ENCODE measurements at places on chromosomes 6 and 20.

GRCh38 chr20:45816951-45817350, 4.5 kb downstream of the UBE2C start:
- DNase-seq = no peak

- peak; percentile 35 for DNase-seq
Measured at GRCh38 chr20:44247586-44248409, 690 bp downstream of the GDAP1L1 start.

DNA sequence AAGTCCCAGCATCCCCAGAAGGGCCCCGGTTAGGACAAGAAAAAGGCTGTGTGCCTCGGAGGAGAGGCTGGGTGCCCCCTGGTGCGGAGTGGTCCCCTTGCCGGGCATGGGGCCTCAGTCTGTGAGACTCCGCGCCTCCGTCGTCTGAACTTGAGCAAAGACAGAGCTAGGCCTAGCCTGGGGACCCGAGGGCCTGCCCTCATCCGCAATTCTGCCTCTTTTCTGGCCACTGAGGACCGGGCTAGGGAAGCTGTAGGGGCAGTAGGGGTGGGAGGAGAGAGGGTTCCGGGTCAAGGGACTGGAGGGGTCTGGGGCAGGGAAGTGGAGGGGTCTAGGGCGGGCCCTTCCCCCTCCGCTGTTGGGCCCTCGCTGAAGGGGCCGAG, 550 bp upstream of the HSPA12B start:
- DNase-seq = no peak

DNA sequence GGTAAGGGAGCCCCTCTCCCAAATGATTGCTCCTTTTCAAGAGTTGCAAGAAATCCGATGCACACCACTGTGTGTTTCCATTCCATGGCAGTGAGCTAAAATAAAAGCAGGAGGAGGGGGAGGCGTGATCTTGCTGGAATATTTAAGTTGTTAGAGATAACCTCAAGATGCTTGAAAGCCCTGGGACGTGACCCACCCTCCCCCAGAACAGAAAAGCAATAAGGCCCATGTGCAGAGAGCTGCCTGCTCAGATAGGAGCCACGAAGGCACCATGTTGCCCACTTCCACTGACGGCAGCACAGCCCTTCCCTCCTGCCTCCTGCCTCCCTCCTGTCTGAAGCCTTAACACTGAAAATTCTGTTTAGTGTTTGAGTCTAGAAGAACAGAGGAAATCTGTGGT, 432.6 kb upstream of the CDH4 start:
- DNase-seq = no peak

DNA sequence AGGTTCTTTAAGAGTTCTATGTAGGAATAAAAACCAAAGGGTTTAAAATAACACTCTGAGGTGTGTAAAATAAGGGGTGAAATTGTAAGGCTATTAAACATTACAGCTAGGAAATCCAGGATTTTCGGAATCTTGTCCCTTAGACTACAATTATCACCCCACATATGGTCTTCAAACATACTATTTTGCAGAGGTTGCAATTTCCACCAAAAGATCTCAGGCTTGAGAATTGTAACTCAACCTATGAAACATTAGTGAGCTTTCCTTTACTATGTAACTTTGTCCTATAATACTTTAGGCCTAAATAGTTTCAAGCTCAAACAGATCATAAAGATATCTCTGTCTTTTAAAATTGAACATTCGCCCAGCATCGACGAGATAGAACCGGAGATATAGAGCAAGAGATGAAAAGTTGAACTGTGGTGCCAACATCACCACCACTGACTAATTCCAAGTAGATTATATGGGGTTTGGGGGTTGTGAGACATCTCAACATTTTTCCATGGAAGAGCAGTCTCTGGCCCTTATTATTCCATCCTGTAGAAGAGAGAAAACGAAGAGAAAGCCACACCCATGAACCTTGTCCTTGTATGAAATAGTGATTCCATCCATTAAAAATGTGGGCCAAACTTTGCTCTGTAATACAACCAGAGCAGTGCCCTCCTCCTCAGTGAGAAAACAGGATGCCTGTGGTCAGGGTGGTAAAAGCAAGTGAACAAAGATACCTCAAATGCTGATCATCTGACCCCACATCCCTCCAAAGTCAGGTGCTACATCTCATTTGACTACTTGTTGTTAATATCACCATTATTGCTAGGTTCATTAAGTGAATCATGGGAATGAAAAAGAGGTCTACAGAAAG, 284.5 kb upstream of the GJE1 start:
- peak; percentile 38 for DNase-seq

GRCh38 chr6:56223995-56224394, 23.4 kb downstream of the COL21A1 start:
- no peak for DNase-seq

DNA sequence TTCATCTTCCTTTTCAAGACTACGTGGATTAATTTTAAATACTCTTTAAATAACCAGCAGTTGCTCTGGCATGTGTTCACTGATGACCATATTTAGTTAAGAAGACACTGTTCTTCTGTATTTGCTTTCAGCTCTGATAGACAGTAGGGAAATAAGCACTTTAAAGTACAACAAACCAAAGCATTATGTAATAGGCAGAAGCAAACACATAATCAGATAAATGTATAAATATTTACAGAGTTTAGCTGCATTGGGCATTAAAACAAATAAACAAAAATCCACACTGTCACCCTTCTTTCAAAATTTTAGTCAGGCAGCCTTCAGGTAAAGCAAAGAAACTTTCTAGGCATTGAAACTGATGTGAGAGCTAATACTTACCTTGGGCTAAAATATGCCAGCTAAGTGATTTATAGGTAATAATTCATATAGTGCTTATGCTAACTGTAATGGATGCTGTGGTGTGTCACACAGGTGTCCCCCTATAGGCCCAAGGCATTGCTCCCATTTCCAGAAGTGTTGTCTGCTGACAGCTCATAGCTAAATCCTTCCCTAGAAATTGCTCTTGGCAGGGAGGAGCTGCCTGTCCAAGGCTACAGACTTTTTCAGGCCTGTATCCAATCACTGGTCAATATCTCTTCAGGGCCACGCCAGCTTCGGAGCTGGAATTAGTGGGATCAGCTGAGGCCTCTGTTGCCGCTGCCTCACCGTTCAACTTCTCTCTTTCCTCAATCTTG, 111.5 kb upstream of the CITED2 start:
- DNase-seq = no peak

- no peak for DNase-seq
Measured at GRCh38 chr6:124753562-124754105, 208.6 kb upstream of the RNF217 start.

GRCh38 chr6:107187630-107188029, 72.3 kb upstream of the BEND3 start:
- DNase-seq = no peak

- no peak for DNase-seq
Measured at GRCh38 chr6:110534731-110535492, 58.5 kb upstream of the SLC22A16 start.

- DNase-seq = peak; percentile 96
Measured at GRCh38 chr6:42339991-42340401, 111.7 kb downstream of the TRERF1 start.

GRCh38 chr20:63244468-63244867, 8.8 kb downstream of the BIRC7 start:
- DNase-seq = no peak

DNA sequence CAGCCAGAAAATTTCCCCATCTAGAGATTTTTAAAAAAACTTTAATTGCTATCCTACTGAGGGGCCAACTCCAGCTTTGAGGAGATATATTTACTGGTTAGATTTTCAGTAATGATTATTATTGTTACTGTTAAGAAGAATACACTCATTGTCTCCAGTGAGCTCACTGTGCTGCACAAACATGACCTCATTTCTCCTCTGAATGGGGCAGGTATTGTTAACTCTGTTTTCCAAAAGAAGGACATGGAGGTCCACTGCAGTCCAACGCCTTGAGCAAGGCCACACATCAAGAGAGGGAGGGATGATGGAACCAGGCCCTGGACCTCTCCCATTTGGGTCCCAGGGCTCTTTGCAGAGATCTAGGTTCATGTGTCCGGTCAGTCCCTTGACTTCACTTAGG, 13.9 kb upstream of the SCUBE3 start:
- DNase-seq = no peak

- no peak for DNase-seq
Measured at GRCh38 chr6:164086076-164086887, 671.8 kb downstream of the QKI start.

DNA sequence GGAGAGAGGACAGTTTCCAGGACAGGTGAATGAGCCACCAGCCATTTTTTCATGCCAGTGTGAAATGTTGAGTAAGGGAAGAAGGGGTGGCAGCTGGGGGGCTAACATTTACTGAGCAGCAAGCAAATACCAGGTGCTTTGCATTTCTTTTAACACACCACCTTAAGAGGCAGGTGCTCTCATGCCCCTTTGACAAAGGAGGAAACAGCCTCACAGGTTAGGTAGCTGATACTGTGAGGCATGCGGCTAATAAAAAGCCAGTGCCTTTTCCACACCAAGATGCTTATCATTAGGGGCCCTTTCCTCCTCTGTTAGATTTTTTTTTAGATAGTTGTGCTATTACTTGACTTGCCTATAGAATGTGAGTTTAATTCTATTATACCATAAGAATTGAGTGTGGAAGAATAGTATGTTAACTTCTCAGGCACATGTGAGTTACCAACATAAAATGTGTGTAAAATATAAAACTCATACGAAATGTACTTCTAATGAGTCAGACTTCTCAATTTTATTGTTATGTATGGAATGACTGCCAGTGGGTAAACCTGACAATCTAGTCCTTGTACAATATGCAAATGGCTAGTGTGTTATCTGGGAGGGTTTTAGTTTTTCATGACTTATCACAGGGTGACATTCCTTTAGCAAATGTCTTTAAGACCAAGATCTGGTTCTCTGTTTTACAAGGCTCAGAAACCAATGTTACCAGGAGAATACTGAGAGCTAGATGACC, 260.0 kb downstream of the TMEM242 start:
- no peak for DNase-seq

GRCh38 chr6:143745166-143746133, 67.7 kb downstream of the PHACTR2 start:
- no peak for DNase-seq

DNA sequence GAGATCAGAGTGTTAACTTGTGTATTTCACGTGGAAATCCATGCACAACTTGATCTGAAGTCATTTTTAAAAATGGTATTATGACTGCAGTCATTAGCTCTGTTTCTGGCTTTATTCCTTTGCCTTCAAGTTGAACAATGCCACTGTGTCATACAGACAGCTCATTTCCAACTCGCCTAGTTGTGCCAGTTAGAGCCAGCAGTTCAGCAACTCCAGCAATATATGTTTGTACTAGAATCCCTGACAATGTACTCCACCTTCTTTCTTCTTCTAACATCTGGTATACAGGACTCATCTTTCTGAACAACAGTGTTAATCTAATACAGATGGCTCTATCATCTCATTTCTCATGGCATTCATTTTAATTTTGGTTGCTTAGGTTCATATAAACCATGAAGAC, 418.3 kb upstream of the POU3F2 start:
- no peak for DNase-seq

DNA sequence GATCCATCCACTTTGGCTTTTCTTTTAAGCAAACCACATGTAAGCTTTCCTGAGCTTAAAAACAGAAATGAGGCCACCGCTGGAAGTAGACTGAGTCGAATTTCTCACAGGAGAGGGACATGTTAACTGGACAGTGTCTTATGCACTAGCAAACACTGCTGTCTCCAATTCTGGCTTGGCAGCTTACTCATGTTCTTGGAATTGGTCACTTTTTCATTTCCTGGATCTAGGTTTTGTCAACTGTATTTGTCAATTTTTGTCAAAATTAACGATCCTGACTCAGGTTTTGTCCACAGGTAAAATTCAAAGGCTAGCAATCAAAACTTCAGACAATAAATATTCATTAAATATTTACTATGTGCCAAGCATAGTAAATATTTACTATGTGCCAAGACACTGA, 601.5 kb downstream of the RNF144B start:
- DNase-seq = no peak

- DNase-seq = no peak
Measured at GRCh38 chr6:137876547-137876946, 9.5 kb downstream of the TNFAIP3 start.

GRCh38 chr20:63280929-63281545, 8.4 kb downstream of the ARFGAP1 start:
- no peak for DNase-seq

- DNase-seq = no peak
Measured at GRCh38 chr6:6474170-6474920, 114.2 kb upstream of the LY86 start.

DNA sequence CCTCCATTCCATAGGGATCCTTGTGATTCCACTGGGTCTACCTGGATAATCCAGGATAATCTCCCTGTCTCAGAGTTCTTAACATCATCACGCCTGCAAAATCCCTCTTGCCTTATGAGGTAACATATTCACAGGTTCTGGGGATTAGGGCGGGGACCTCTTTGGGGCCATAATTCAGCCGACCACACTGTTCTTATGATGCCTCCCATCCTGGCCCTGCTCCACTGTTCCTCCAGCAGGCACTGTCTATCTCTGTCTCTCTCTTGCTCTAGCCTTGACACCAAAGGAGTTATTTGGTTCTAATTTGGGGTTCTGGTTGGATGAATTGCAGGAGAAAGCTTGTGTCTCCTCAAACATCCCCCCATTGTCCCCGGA, 168.1 kb downstream of the NFATC2 start:
- DNase-seq = no peak

DNA sequence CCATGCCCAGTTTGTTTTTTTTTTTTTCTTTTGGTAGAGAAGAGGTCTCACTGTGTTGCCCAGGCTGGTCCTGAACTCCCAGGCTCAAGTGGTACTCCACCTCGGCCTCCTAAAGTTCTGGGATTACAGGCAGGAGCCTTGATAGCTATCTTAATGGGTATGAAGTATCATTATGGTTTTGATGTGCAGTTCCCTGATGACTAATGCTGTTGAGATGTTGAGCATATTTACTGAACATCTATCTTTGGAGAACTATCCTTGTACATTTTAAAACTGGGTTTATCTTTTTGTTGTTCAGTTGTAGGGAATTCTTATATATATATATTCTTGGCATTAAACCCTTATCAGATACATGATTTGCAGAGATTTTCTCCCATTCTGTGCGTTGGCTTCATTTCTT, 21.4 kb upstream of the MYL9 start:
- peak; percentile 54 for DNase-seq

GRCh38 chr20:24095756-24096155, 107.2 kb upstream of the GGTLC1 start:
- DNase-seq = no peak

DNA sequence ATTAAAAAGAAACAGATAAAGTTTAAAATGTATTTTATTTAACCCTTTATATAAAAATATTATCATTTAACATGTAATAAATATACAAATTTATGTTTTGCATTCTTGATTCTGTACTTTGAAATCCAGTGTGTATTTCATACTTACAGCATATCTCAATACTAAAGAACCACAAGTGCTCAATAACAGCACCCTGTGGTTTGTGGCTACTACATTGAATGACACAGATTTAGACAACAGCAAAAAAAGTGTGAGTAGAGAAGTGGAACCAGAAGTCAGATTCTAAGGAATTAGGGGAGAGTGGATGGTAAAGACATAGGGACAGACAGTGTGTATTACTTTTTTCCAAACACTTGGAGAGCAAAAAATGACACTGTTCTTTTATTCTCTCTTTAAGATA, 524.5 kb downstream of the BMP2 start:
- no peak for DNase-seq

Measured in activated CD4-positive, alpha-beta T cell treated with anti-CD3 and anti-CD28 coated beads, Interleukin-10, Interleukin-2, amounts not matched to agents 100 ng/mL and 50 ng/mL, durations not matched to agents 16 hours and 8 hours (primary cell).